ENCODE measurements at places on chromosomes 5 and 9. TPM values are rescaled to one million over a fixed set of nuclear protein-coding genes. Genes with fewer than 3 reads are reported as not detected.

Gene PAXX
- 15.1 TPM for total RNA-seq

Gene FGD3
- 1.3 TPM for total RNA-seq

Gene OR1J2
- total RNA-seq = not detected

DNA sequence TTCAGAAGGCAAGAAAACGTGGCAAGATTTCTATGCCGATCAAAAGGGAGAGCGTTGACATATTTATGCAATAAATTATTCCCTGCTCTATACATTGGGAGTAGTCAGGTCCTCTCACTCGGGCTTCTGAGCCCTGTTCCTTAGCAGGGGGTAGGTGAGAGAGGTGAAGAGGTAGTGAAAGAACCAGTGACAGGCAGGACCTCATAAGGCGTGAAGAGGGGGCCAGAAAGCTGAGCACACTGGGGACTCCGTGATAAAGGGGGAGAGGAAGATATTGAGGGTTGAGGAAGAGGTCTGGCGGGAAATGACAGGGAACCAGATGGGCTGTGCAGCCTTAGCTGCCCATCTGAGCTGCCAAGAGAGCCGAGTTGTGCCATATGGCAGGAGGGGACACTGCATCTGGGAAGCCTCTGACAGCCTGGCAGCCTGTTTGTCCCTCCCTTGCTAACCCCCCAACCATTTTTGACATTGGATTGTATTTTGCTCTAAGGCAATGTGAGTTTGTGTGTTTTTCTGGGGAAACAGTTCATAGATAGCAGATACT, 782 bp upstream of the CDC20B start:
- DNase-seq = no peak
- peaks cover 58% of the 10 kb centered on the region for H3K27me3 ChIP-seq
- no peak overlapping the region for H3K27ac ChIP-seq
- H3K4me1 ChIP-seq = peaks cover 27% of the 10 kb centered on the region
- no peaks in the 10 kb centered on the region for H3K36me3 ChIP-seq

- peak overlapping the region; percentile 70 for H3K4me3 ChIP-seq
- peaks cover 10% of the 10 kb centered on the region for H3K4me1 ChIP-seq
- peaks cover 36% of the 10 kb centered on the region for H3K36me3 ChIP-seq
- peak; percentile 80 for DNase-seq
- no peaks in the 10 kb centered on the region for H3K27me3 ChIP-seq
- H3K27ac ChIP-seq = peak overlapping the region; percentile 91
These were observed 601 bp downstream of the HINT1 start for GRCh38 chr5:131164191-131165118.

GRCh38 chr5:66558560-66558959, 37.6 kb upstream of the MAST4 start:
- no peak overlapping the region for H3K27ac ChIP-seq
- H3K4me1 ChIP-seq = no peaks in the 10 kb centered on the region
- DNase-seq = no peak
- no peaks in the 10 kb centered on the region for H3K27me3 ChIP-seq
- H3K4me3 ChIP-seq = no peak overlapping the region
- no peaks in the 10 kb centered on the region for H3K36me3 ChIP-seq
